CD4-positive, alpha-beta T cell treated with Interleukin-4 for 4 hours (primary cell): ENCODE measurements at places on chromosomes 7 and 10.
A peak's percentile ranks its signal among the peaks of the same experiment; 100 is the strongest.

DNA sequence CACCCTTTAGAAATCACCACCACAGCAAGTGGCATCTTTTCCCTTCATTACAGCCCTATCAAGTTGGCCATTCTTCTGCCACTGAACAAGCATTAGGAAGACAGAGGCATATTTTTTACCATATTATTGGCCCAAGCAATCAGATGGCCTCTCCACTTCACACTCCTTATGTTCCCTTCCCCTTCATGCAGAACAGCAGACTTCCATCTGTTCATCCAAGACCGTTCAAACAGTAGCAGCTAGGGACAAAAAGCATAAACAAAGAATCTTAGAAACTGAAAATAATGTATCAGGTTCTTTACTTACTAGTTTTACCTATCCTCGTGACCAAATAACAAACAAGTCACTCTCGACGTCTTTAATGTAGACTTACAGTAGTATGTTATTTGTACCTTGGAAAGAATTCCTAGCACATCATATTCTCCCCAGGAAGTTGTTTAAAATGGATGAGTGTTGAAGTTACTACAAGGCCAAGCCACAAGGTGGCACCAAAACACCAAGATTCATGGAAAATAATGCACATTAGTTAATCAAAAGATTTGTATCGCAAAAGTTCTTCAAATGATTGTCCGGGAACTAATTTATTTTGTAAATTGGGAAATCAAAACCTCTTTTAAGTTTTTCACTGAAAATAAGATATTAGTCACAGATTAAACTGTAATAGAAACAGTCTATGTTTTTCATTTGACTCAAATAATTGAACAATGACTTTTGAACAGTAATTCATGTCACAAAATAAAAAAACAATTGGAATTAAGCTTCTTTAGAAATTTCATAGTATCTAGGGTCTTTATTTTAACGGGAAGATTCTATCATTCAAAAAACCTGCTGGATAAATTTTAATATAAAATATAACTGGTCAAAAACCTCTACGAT lies 112.1 kb downstream of the VPS41 start:
- DNase-seq: peak; percentile 59

DNA sequence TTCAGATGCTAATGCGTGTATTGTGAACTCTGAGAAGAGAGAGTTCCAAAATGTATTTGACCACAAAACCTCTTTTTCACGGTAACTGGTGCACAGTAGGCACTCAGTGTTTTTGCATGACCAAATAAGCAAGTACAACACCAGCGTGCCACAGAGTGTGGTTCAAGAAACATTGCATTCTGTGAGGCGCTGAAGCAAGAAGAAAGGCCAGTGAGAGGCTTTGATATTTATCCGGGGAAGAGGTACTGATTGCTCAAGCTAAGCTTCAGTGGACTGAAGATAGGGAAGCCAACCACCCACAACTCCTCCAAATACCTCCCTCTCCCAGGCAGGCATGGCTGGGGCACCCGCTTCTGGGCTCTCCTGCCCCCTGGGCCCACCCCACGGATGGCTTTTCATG lies 611.2 kb downstream of the SDK1 start:
- no peak for DNase-seq

- no peak for DNase-seq
These were observed 221.3 kb upstream of the DGKB start for GRCh38 chr7:15123901-15124300.

DNA sequence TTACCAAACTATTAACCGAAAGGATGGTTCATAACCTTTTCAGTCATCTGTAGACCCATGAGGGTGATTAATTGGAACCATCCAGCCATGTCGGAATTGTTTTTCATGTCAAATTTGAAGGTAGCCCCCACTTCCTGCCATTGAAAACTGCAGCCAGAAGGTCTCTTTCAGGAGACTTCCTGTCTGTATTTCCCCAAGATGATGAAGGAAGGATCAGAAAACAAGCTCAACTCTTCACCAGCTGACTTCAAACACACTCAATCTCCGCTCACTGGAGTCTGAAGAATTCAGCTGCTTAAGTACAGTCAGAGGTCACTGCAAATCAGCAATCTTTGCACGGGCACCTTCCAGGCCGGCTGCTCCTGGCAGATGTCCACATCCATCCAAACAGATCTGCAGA lies 291.7 kb upstream of the NPVF start:
- no peak for DNase-seq

DNA sequence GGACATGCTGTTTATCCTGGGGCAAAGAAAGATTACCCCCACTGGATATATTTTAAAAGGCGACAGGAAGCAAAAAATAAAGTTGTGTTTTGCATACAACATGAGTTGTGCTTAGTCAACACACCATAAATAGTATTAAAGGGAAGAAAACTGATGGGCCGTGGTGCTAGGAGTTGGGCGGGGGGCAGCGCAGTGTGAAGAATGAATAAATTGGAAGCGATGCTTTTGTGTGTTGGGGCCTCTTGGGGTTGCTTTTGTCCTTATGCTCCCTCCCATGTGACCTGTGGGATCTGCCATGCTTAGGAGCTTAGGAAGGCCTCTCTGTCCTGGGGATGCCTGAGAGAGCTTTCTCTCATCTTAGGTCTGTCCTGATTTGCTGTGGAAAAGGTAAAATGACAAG lies 35.0 kb upstream of the AGR3 start:
- no peak for DNase-seq
